ENCODE measurements at places on chromosomes 12 and 14.

DNA sequence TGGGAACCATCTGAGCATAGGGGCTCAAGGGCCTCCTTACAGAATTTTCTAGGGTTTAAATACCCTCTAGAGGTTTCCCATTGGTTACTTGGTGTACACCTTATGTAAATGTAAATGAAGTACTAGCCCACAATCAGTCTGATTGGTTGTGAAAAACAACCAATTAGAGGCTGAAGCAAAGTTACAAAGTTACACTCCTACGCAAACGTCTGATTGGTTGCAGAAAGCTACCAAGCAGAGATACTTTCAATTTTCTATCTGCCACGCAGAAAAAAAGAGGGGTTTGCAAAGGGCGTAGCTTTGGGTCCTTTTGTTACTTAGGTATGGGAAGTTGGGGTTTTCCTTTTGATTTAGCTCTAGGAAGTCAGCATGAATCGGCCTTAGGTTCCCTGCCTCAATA, 1.8 kb upstream of the TMEM19 start:
- no peak for DNase-seq

- DNase-seq: no peak
Measured at GRCh38 chr14:100105357-100106169, 40.3 kb downstream of the EVL start.

DNA sequence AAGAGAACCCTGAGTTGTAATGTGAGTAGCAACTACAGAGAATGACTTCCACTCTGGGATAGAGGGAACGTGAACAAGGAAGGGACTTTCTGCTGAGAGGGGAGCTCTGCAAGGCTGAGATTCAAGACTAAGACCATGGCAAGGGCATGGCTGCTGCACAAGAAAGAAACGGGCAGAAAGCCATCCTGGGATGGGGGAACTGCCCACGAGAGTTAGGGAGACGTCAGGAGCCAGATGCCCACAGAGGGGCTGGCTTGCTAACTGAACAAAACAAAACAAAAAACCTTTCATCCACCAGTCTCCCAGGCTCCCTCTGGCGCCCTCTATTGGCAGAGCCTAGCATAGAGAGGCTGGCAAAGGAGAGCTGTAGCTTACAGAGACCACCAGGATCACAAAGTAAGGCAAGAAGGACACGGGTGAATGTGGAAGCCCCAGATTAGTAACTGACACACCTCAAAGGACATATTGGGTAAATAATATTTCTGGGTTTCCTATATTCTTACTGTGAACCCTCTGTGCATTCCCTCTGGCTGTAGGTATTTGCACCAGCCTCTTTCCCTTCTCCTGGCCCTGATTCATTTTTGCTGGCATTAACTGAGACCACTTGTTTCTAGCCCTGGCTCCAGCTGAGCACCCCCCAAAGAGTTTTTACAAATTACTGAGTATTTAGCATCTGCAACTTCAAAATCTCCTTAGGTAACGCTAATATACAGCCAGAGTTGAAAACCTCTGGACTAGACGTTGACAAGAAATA, 338.3 kb downstream of the EMP1 start:
- DNase-seq: peak; percentile 56

DNA sequence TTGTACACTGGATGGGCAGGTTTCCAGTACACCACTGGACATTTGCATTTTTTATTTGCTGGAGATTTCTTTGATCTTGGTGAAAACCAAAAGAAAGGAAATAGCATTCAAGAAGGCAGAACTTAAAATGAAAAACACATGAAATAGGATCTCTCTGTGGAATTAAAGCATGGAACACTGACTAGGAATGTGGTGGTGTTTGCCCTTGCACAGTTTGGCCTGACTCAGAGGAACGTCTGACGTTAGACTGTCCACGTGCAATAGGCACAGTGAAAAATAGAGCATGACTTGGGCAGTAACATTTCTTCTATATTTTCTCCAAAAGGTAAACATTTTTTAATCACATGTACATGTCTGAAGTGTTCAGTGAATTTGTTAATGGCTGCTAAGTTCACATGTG, 474.1 kb upstream of the PRICKLE1 start:
- no peak for DNase-seq

DNA sequence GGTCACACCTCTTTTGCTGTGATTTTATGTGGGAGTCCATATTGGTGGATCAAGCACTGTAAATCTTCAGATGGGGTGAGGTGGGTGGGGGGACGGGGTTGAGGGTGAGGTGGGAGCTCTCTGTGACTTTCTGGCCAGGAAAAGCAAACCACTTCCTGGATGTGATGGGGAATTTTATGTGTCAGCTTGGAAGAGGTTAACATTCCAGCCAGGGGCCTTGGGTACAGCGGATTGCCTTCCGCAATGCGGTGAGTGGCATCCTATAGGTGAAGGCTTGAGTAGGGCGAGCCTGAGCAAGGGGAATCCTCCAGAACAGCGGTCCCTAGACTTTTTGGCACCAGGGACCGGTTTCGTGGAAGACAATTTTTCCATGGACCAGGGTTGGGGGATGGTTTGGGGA, 36.2 kb downstream of the DLK1 start:
- DNase-seq: no peak

DNA sequence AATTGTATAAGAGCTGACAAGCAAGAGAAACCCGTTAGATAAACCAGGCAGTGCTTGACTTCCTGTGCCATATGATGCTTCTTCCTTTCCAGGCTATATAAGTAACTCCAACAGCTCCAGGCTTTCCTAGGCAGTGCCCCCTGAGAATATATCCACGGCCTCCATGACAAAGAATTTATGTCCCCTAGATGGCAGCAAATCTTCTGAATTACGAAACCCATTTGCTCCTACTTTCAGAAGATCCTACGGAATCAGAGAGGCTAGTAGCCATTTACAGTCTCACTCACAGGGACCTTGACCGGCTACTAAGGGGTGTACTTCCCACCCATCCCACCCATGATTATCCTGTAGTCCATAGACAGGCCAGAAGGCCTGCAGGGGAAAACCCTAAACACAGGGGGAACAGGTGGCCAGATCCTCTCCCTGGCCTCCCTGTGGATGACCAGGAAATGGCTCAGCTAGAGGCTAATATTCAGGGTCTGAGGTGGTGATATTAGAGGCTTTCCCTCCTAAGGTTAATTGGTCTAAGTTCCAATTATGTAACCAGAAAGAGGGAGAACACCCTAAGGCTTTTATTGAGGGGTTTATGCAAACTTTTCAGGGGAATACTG, 77.2 kb upstream of the DCD start:
- no peak for DNase-seq

GRCh38 chr14:35992816-35993683, 166.9 kb downstream of the BRMS1L start:
- no peak for DNase-seq

GRCh38 chr12:45425426-45425825, 209.5 kb downstream of the ANO6 start:
- no peak for DNase-seq

DNA sequence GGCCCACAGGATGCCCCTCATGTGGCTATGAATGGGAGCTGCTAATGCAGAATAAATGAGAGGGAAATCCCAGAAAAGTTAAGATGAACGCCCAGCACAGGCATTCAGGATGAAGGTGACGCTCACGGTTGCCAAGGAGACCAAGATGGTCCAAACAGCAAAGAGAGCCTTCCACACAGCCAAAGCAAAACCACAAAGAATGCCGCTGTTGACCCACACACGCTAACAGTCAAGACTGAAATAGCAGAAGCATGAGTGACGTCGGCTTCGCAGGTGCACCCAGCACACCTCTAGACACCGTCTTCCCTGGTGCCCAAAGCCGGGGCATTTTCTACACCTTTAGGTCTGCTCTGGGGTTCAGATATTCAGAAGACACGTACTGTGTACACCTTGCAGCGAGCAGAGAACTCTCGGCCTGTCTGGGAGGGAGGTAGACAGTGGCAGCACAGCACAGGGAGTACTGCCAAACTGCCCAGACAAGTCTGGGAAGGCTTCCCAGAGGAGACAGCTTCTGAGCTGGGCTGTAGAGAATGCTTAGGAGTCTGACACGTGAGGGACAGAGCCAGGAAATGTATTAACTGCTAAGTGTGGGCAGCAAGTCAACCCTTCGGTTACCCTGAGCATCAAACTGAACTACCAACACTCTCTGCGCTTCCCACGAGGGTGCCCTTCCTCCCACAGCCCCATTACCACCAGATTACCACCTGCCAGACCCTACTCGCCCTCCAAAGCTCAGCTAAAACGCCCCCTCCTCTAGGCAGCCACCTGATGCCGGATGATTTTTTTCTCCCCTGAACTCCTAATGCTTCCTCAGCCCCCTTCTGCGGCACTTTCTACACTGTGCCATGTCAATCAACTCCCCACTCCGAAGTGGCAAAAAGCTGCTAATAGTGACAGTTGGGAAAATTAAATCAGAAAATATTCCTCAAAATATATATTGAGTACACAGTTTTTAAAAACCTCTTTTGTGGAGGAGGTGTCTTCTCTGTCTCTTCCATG, 50.1 kb downstream of the CCDC88C start:
- DNase-seq: no peak

DNA sequence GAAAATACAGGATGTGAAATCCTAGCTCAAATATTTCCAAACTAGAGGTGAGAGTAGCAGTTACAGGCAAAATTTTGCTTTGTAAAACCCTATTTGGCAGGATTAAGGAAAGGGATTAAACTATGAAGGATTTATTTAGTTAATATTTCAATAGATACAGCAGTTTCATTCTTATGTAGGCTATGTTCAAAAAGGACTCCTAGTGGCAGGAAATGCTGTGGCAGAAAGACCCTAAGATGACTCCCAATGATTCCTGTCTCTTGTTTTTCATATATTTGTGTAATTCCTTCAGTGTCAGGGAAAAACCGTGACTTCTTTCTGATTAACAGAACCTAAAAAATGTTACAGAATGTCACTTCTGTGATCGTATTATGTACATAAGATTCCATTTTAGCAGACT, 299.5 kb upstream of the RPL10L start:
- no peak for DNase-seq
